ENCODE measurements at places on chromosomes 7 and 10. TPM values are rescaled to one million over a fixed set of nuclear protein-coding genes. Genes with fewer than 3 reads are reported as not detected.

GRCh38 chr7:83824214-83824613 is 175.3 kb upstream of the SEMA3E start:
- H3K4me3 ChIP-seq = no peak overlapping the region
- H3K4me1 ChIP-seq = no peaks in the 10 kb centered on the region
- no peaks in the 10 kb centered on the region for H3K27me3 ChIP-seq
- H3K36me3 ChIP-seq = no peaks in the 10 kb centered on the region
- H3K27ac ChIP-seq = no peak overlapping the region
- DNase-seq = no peak

DNA sequence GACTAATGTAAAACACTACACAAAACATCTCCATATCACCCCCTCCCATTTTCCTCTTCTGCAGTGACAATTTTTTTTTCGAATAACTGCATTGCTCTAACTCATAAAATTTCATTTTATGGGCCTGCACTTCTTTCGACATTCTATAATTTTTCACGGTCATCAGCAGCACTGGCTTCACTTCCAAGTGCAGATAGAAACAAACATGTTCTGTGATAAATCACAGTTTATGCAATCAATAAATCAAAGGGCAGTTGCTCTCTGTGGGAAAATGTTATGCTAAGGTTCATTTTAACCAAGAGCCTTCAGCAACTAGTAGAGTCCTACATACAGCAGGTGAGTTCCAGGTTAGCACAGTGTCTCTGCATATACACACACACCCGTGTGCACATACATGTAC is 100.1 kb downstream of the GPAM start:
- no peak overlapping the region for H3K4me3 ChIP-seq
- no peaks in the 10 kb centered on the region for H3K4me1 ChIP-seq

GRCh38 chr10:47381427-47382379 is 2.4 kb downstream of the ZNF488 start:
- H3K36me3 ChIP-seq = no peaks in the 10 kb centered on the region
- no peak overlapping the region for H3K4me3 ChIP-seq
- no peak overlapping the region for H3K27ac ChIP-seq

DNA sequence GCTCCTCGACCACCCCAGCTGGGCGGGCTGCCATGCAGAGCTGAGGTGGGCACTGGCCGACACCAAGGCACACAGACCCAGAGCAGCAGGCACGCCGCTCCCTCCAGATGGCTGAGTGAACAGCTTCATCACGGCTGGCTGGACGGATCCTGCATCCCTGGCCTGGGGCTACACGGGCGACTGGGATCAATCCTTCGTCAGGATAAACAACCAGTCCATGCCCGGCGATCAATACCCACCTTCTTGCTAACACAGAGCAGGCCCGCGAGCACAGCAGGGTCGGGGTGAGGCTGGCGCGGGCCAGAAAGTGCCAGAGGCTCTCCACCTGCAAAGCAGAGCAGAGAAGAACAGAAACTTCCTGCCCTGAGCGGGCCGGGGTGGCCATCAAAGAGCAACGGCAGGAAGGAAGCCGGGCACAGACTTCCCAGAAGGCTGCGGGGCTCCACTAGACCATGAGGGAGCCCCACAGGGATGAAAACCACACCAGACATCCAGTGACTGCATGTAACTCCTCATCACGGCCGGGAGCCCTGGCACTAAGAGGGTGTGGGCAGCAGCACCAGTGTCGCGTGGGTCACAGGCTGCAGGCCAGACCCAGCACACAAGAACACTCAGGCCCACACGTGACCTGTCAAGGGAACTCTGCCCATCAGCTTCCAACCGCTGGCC is 166.4 kb downstream of the MAD1L1 start:
- no peaks in the 10 kb centered on the region for H3K27me3 ChIP-seq
- no peaks in the 10 kb centered on the region for H3K4me1 ChIP-seq
- no peak for DNase-seq
- no peak overlapping the region for H3K4me3 ChIP-seq

GRCh38 chr7:259191-259505 is 30.8 kb upstream of the FOXL3 start:
- no peaks in the 10 kb centered on the region for H3K4me1 ChIP-seq
- H3K27ac ChIP-seq = no peak overlapping the region
- peaks cover 37% of the 10 kb centered on the region for H3K36me3 ChIP-seq
- H3K27me3 ChIP-seq = no peaks in the 10 kb centered on the region

Gene SNX10
- total RNA-seq = 18.1 TPM

GRCh38 chr10:78894841-78895195 is 173.9 kb upstream of the ZMIZ1 start:
- no peak overlapping the region for H3K4me3 ChIP-seq
- H3K36me3 ChIP-seq = no peaks in the 10 kb centered on the region
- no peak overlapping the region for H3K27ac ChIP-seq

- H3K4me3 ChIP-seq = no peak overlapping the region
- H3K27me3 ChIP-seq = no peaks in the 10 kb centered on the region
- no peak overlapping the region for H3K27ac ChIP-seq
- DNase-seq = no peak
These were observed 83.5 kb downstream of the ZMYND11 start for GRCh38 chr10:218798-219197.

Gene RINT1
- 19.9 TPM for total RNA-seq

DNA sequence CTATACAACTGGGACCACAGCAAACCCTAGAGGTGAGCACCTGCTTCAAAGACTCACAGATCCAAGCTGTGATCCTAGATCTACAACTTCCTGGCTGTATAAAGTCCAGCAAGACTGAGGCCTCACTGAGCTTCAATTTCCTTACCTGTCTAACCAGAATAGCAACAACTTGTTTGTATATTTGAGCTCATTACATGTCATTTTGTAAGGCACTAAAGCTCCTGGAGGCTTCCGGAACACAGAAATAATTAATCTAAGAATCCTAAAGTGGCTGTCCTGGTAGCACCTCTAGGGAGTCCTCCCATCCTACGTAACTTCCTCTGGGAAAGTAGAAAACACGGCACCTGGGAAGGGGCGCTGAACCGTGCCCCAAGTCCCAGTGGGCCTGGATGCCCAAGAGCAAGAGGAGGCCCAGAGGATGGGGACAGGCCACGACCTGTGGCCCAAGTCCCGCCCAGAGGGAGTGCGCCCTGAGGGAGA is 39.4 kb downstream of the HK1 start:
- DNase-seq = no peak
- H3K27me3 ChIP-seq = no peaks in the 10 kb centered on the region
- no peaks in the 10 kb centered on the region for H3K36me3 ChIP-seq
- peak overlapping the region; percentile 98 for H3K27ac ChIP-seq
- H3K4me3 ChIP-seq = peak overlapping the region; percentile 93
- peaks cover 9% of the 10 kb centered on the region for H3K4me1 ChIP-seq

- no peaks in the 10 kb centered on the region for H3K36me3 ChIP-seq
- H3K27me3 ChIP-seq = no peaks in the 10 kb centered on the region
- H3K27ac ChIP-seq = no peak overlapping the region
- no peaks in the 10 kb centered on the region for H3K4me1 ChIP-seq
- DNase-seq = no peak
These were observed 4.7 kb upstream of the PWWP2B start for GRCh38 chr10:132392184-132392800.

DNA sequence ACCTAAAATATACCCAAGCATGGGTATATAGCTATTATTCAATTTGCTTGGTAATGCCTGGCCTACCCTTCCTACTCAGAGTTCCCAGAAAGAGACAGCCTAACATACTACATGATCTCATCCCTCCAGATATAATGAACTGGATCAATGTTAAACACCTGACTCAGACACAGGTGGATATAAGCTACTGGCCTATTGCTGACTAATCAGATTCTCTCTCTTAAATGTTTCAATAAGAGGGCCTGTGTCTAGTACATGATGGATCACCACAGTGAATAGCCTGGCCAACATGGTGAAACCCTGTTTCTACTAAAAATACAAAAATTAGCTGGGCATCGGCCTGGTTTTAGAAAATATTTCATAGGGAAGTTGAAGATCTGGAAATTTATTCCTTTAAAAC is 54.1 kb downstream of the COPG2 start:
- DNase-seq = no peak
- H3K4me1 ChIP-seq = no peaks in the 10 kb centered on the region
- H3K27me3 ChIP-seq = no peaks in the 10 kb centered on the region
- no peak overlapping the region for H3K27ac ChIP-seq

- no peak for DNase-seq
- H3K27ac ChIP-seq = no peak overlapping the region
- H3K27me3 ChIP-seq = no peaks in the 10 kb centered on the region
- H3K36me3 ChIP-seq = no peaks in the 10 kb centered on the region
These were observed 61.5 kb upstream of the RPA3 start for GRCh38 chr7:7779888-7780287.

Gene PLCE1
- total RNA-seq = 7.0 TPM

Gene NRP1
- total RNA-seq = 50.8 TPM

DNA sequence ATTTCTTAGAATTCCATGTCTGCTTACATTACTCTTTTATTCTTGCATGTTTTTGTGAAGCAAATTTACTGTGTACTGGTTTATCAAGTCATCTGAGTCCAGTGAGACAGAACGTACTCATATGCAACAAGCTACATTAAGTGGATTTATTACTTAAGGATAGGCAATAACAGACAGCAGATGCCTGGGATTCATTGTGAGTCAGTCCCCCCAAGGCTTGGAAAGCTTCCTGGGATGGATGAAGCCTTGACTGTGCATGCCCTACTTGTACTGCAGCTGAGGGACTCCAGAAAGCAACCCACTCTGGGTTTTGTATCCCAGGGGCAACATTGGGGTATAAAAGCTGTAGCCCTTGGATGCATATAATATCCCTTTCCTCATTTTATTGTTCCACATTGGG is 113.4 kb upstream of the RAB18 start:
- H3K36me3 ChIP-seq = no peaks in the 10 kb centered on the region
- H3K4me1 ChIP-seq = no peaks in the 10 kb centered on the region
- no peaks in the 10 kb centered on the region for H3K27me3 ChIP-seq
- no peak overlapping the region for H3K4me3 ChIP-seq
- no peak overlapping the region for H3K27ac ChIP-seq
- DNase-seq = no peak

- H3K4me3 ChIP-seq = peak overlapping the region; percentile 57
- DNase-seq = no peak
- H3K27me3 ChIP-seq = no peaks in the 10 kb centered on the region
- no peaks in the 10 kb centered on the region for H3K36me3 ChIP-seq
- no peak overlapping the region for H3K27ac ChIP-seq
These were observed 62.8 kb upstream of the CUX1 start for GRCh38 chr7:101754424-101755159.

Data from breast epithelium (tissue), 4 donors.